NCI-H187 treated with DMSO at 0.1 percent for 48 hours (cell line): ENCODE measurements at places on chromosomes 6 and 20.

DNA sequence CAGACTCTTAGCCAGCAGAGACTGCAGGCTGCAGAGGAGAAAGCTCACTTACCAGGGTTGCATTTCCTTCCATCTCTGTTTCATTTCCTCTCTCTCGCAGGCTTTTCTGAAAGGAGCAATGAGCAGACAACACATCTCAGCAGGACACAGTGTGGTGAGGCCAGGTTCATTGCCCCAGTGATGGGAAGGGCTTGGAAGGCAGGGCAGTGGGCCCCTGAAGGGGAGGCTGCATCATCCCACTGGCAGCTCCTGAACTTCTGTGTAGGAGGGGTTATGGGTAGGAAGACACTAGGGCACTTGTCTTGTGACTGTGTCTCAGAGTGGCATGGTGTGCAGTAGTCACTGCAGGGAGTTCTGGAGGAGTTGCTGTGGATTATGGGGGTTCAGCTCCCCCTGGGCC, 246.8 kb downstream of the QKI start:
- DNase-seq: no peak

- DNase-seq: no peak
Measured at GRCh38 chr6:4271761-4272470, 136.5 kb upstream of the ECI2 start.

- no peak for DNase-seq
Measured at GRCh38 chr20:8095648-8096572, 36.2 kb upstream of the PLCB1 start.

GRCh38 chr6:11538819-11539468, 1.4 kb downstream of the TMEM170B start:
- DNase-seq: no peak

DNA sequence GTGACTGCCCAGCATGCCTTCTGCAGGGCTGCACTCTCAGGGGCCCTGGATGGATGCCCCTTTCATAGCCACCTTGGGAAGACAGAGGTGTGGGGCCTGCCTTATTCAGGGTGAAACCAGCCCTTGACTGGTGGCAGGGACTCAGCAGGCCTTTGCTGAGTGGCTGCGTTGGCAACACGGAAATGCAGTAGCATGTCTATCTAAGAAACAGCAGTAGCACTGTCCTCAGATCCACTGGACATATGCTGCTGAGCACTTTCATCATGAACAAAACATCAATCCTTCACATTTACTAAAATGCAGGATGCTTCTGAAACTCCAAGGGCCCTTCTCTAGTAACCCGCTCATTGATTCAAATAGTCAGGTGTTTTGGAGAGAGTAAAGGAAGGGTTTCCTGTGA, 4.9 kb upstream of the TBXT start:
- DNase-seq: no peak

DNA sequence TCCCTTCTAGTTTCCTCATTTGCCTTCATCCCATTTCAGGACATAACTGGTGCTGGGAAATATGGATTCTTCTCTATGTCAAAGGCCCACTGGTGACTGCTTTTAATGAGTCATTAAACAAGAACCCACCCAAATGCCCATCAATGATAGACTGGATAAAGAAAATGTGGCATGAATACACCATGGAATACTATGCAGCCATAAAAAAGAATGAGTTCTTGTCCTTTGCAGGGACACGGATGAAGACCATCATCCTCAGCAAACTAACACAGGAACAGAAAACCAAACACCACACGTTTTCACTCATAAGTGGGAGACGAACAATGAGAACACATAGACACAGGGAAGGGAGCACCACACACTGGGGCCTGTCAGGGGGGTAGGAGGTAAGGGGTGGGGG, 310.7 kb downstream of the ESR1 start:
- DNase-seq: no peak
